ENCODE measurements at places on chromosomes 11 and 22.

GRCh38 chr22:17489101-17489500 is 74.2 kb upstream of the SLC25A18 start:
- no peak for DNase-seq

DNA sequence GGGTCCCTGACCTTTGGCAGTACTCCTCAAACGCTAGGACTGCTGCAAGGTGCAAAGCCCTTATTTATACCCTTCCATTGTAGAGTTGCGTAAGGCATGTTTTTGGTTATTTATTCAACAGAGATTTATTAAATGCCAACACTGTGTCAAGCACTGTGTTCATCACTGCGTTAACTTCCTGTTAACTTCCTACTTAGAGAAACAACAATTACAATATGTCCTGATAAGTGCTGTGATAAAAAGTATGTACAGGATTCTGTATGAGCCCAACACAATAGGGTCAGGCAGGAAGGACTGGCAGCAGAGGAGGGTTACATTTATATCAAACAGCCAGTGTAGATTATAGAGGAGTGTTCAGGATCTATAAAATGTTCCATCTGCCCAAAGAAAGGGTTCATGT is 812.8 kb upstream of the API5 start:
- no peak for DNase-seq

DNA sequence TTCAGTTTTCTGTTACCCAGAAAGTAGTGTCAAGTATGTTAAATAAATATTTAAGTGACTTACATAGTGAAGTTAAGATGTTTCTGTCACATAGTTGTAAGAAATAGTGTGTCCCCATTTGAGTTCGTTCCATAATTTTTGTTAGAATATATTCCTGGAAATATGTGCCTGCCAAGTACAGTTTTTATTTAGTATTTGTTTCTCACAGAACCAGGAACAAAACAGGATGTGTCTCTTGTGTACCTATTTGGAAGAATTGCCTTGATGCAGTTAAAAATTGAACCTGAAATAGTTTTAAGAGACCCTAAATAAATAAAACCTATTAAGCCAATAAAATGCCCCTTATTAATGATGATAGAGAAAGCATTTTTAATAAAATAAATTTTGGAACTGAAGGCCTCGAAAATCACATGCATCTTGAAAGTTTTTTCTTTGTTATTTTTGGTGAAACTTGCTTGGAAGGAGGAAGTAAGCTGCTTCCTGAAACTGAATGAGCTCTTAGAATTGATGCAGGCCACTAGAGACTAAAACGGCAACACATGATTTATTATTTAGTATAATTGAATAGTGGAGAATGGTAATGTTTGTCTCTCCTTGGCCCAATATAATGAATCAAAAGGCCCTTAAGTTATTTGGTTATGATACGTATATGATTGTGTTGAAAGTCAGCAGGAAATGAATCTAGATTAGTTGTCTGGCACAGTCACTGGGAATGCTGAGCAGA is 55.9 kb downstream of the SWAP70 start:
- DNase-seq = no peak

DNA sequence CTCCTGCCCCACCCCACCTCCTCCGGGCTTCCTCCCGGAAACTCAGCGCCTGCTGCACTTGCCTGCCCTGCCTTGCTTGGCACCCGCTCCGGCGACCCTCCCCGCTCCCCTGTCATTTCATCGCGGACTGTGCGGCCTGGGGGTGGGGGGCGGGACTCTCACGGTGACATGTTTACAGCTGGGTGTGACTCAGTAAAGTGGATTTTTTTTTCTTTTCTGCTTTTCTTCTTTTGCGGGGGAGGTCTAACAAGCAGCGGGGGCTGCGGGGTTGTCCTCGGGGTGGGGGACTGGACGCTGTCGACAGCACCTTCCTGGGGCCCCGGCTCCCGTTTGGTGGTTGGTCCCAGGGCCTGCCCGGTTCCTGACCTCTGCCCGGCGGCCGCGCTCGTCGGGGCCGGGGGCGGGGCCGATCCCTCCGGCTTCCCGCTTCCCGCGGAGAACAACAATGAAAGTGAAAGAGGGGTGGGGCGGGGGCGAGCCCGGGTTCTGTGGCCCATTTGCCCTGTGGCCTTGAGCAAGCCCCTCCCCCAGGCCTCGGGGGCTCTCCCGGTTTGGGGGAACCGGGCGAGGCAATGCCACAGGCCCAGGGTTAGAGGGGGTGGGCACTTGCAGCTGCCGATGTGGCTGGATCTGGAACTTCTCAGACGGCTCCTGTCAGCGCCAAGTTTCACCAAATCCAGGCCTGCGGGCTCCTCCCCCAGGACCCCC is 975 bp upstream of the MDK start:
- peak; percentile 83 for DNase-seq

DNA sequence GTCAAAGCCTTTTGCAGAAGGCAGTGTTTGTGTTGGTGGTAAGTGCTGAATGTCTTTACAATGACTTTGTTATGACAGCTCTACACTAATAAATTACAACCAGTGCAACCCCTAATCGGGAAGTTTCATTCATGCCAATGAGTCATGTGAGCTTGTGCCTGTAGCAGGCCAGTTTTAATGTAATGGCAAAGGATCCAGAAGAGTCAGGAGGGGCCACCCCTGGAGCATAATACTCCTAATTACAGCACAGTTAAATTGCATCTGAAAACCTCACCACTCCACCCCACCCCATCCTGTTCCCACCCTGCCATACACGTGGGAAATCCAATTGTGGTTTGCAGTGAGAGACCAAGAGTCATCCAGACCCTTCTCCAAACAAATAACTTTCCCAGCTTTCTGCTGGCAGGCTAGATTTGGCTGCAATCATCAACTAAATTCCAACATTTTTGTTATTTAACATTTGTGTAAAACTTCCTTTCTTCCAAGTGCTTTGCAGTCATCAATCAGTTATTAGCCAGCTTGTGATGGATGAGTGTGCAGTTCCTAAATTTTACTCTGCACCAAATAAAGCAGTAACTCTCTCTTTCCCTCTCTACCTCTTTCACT is 277.3 kb upstream of the FAT3 start:
- peak; percentile 22 for DNase-seq

DNA sequence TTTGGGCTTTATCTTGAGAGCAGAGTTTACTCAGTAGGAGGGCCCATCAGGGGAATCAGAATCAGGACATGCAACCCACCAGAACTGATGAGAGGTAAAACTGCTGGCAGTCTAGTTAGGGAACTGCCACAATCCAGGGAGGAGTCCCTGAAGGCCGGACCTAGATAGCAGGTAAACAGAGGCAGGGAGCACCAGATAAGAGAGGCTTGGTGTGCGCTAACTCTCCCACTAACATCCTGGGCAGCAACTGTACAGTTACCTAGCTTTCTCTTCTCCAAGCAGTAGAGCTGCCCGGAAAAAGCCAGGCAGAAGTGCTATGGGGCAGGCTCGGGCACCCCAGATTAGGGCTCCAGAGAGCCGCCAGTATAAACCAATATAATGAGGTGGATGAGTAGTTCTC is 865 bp upstream of the AMOTL1 start:
- DNase-seq = no peak

DNA sequence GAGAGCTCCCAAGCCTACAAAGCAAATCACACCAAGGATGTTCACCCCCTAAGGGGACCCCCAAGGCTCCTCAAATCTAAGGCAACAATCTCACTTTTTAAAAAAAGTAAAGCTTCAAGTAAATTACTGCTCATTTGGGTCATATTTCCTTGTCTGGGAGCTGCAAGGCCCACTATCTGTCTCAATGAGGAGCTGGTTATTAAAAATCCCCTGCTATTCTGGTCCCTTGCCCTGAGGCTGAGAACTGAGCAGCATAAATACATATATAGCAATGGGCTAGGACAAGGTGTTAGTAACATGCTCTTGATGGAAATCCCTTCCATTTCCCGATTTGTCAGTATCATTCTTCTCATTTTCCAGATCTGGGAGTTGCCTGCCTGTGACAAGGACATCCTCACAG is 119.2 kb downstream of the ETS1 start:
- no peak for DNase-seq

- DNase-seq = no peak
Measured at GRCh38 chr22:33842006-33842354, 78.3 kb downstream of the LARGE1 start.

Data from right kidney (tissue), 9 donors.